ENCODE measurements at places on chromosomes 12 and 14.

GRCh38 chr12:27367078-27367477 lies 34.4 kb downstream of the BMAL2 start:
- no peak for DNase-seq

DNA sequence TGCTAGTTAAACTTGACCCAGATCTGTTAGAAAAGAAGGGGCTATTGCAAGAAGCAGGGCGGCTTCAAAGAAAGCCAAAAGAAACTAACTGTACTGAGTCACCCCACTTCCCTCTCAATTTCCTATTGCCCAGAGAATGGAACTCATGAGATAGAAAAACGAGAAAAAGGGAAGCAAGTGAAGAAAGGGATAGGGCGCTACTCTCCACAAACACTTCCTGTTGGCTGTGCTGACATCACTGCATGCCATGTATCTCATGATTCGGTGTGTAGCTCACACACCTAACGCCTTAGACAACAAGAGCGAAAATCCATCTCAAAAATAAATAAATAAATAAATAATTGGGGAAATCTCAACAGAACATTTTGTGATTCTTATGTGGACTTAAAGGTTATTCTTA lies 13.0 kb upstream of the P2RX4 start:
- DNase-seq = no peak

GRCh38 chr12:71475280-71475679 lies 35.7 kb downstream of the LGR5 start:
- no peak for DNase-seq

- no peak for DNase-seq
Measured at GRCh38 chr14:21267886-21268616, 1.2 kb downstream of the HNRNPC start.

DNA sequence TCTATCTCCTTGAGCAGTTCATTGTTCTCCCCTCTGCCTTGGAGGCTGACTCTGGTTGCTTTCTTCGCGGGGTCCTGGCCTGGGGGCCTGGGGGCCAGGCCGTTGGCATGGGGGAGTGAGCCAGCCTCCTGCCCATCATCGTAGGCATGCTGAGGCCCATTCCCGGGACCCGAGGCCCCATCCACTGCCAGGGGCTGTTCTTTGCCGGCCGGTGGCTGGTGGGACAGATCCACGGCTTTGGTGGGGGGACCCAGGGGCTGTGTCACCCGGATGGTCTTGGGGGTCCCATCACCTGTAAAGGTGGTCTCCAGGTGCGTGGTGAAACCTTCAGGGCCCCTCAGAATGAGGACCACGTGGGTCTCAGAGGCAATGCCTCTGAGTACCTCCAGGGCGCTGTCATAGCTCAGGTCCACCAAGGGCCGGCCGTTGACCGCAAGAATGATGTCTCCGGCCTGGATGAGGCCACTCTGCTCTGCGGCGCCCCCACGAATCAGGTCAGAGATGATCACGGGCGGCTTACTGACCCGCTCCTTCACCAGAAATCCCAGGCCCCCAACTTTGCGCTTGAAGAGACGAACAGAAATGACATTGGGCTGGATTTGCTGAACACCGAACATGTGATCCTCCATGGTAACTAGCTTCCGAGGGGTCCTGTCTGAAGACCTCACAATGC lies 30.8 kb downstream of the NOS1 start:
- DNase-seq = no peak

- DNase-seq = no peak
Measured at GRCh38 chr12:119843100-119843499, 34.0 kb downstream of the CIT start.

DNA sequence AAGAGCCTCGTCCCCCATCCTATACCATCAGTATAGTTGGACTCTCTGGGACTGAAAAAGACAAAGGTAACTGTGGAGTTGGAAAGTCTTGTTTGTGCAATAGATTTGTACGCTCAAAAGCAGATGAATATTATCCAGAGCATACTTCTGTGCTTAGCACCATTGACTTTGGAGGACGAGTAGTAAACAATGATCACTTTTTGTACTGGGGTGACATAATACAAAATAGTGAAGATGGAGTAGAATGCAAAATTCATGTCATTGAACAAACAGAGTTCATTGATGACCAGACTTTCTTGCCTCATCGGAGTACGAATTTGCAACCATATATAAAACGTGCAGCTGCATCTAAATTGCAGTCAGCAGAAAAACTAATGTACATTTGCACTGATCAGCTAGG lies 13.6 kb downstream of the ARHGAP5 start:
- DNase-seq = no peak

GRCh38 chr12:65902500-65902899 lies 78.2 kb downstream of the HMGA2 start:
- no peak for DNase-seq

- DNase-seq = no peak
Measured at GRCh38 chr14:81178063-81178462, 42.7 kb downstream of the GTF2A1 start.

DNA sequence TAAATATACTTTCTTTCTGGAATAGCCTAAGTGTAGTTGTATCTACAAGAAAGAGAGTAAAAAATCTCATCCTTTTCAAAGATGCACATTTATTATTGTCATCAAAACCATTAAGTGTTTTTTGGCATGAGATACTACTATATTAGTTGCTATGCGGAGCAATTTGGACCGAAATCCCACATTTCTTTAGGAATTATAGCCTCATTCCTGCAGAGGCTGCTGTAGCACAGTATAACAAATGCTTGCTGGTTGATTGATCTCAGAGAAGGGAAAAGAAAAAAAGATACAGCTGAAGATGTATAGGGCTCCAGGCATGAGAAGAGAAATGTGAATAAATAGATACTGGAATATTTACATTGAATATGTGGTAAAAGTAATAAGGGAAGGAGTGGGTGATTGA lies 36.0 kb downstream of the RHOJ start:
- no peak for DNase-seq

GRCh38 chr14:103045371-103045869 lies 11.9 kb downstream of the CDC42BPB start:
- DNase-seq = no peak

DNA sequence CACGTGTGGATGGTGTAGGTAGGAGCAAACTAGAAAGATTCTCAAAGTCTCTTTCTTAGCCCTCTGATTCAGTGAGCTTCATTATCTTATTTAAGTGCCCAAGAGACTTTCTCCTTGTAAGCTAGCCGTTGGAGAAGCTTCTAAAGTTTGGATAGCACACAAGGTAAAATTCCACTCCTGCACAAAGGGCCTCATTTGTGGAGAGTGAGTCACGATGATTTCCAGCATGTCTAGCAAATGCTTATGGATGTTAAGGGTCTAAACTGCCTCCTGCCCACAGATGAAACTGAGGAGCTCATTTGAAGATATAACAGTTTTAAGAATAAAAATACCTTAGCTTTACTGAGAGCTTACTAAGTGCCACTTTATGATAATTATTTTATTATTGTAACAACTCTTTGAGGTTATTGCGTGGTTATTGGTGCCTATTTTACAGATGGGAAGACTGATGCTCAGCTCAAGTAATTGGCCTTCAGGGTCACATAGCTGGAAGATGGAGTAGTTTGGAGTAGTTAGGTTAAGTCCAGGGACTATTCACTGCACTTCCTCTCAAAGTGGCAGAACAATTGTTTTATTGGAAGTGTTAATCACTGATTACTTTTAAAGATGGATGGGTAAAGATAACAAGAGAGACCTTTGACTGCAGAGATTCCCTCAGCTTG lies 78.7 kb upstream of the HIF1A start:
- no peak for DNase-seq

DNA sequence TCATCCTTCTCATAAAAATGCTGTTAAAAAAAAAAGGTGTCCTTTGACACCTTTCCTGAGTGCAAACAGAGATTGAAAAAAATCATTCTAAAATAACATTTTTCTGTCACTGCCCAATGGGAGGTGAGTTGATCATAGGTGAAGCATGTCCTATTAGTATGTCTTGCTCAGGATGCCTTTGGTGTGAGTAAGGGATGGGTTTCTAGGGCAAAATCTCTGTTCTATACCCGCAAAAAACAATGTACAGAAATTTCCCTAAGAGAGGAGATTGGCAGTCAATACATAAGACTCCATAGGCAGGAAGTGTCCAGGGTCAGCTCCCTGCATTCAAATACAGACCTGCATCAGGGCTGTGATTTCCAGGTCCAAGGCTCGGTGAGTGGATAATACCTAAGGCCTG lies 195.2 kb downstream of the DAD1 start:
- no peak for DNase-seq

DNA sequence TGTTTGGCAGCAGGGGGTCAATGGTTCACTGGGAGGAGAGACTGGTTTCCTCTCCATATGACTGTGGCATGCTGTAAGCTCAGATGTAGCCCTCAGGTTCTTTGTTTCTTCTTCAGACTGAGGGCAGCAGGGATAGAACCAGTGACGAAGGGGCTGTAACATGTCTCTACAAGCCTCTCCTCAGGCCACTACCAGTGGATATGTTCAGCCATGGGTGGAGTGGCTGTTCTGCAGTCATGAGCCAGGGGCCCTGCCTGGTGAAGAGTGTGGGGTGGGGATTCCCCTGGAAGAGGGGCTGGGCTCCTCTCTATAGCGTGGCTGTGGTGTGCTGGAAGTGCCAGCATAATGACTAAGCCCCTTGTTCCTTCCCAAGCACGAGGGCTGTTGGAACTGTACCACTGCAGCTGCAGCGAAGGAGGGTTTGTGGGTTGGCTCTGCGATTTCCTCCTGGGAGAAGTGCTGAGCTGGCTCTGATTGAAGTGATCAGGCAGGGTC lies 55.8 kb downstream of the CMAS start:
- no peak for DNase-seq

GRCh38 chr12:114903083-114903691 lies 219.2 kb upstream of the TBX3 start:
- no peak for DNase-seq

DNA sequence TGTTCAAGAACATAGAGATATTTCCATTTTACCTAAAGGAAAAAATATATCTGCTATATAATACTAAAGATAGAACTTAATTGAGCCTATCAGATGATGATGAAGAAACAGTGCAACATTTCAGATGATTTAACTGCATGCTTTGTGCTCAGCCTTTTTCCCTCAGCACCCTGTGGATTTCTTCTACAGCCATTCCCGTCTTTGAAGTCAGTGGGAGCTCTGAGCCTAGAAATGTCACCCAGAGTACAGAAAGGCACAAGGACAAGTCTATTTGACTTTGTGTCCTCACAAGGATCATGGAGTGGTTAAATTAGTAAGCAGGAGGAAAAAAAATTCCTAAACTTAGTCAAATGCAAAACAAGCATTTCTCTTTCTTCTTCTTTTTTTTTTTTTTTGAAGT lies 994.0 kb upstream of the FLRT2 start:
- no peak for DNase-seq

- DNase-seq = no peak
Measured at GRCh38 chr12:77060883-77061240, 4.5 kb downstream of the E2F7 start.

DNA sequence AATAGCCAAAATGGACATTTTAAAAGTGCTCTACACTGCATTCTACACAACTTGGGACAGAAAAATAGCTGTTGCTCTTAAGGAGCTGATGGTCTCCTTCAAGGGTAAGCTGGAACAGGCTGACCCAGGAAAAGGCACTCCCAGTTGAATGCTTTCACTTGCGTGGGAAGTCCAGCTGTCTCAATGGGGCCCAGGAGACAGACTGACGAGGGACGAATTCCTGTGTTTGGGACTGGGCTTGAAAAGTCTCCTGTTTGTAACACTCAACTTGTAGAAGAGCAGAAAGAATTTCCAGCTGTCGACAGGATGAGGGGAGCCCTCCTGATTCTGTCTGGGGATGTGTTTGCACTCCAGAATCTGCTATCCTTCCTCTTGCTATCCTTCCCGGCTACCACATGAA lies 180.8 kb downstream of the ZFP36L1 start:
- no peak for DNase-seq

- no peak for DNase-seq
Measured at GRCh38 chr12:30286345-30286926, 409.2 kb downstream of the IPO8 start.

GRCh38 chr12:92027701-92028440 lies 117.8 kb downstream of the BTG1 start:
- no peak for DNase-seq

DNA sequence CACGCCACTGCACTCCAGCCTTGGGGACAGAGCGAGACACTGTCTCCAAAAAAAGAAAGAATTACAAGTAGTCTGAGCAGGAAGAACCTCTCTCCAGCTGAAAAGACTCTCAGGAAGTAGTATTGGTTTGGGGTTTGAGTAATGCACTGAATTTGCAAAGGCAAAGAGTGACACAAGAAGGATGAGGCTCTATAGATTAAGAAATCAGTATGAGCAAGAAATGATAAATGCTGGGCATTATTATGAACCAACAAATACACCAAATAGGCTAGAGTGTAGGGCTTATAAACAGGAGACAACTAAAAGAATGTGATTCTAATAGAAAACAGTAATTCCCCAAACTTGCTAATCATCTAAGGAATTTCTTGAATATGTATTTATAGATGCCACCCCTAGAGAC lies 2.6 kb upstream of the SLC35E3 start:
- DNase-seq = no peak

DNA sequence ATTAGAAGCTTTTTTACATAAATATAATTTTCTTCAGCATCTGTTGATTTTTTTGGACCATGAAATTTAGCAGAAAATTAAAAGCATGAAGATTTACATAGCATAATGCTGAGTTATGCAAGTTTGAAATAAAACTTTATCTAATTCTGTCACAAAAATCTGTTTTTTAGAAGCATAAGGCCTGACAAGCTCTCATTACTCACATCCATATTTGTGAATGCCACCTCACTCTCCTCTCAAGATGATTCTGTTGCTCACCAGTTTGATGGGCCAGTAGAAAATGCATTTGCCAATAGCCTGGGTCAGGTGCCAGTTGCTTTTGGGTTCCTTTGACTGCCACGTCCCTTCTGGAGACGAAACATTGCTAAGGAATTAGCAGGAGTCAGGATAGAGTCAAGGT lies 181.5 kb upstream of the ATP2B1 start:
- no peak for DNase-seq

DNA sequence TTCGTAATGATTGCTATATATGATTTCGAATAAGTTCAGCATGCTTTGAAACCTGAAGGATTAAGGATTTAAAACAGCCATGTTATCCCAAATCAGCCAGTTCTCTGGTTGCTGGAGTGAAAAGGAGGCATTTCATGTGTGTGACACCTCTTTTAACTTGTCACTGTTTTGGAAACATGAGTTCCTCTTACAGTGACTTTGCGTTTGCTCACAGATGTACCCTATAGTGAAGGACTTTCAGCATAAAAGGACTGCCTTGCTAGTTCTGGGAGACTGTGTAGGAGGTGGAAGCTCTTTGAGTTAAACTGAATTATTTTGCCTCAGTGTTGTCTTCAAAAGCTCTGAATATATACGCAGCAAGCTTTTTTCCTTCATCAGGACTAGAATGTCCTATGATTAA lies 7.6 kb downstream of the RNASE11 start:
- no peak for DNase-seq

DNA sequence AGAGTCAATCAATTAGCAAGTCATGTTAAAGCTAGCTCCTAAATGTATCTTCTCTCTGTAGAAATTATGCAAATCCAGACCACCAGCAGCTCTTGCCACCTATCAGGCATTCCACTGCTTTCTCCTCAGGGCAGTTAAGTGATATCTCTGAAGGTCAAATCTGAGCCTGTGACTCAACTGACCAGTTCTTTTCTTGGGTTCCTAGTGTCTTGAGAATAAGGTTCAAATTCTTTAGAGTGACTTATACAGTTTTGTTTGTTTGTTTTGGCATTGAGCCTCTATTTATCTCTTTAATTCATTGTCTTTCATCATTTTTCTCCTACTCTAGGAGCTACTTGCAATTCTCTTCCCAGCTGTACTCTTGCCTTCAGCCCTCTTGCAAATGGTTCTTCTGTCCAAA lies 2.5 kb upstream of the LRIG3 start:
- no peak for DNase-seq

GRCh38 chr14:73723797-73724661 lies 9.8 kb upstream of the PNMA1 start:
- DNase-seq = no peak

All from stimulated activated CD8-positive, alpha-beta memory T cell treated with anti-CD3 and anti-CD28 coated beads, Interleukin-7, amount 100 ng/mL, for 1 hour (primary cell).